ENCODE measurements at places on chromosomes 4 and X. TPM values are rescaled to one million over a fixed set of nuclear protein-coding genes. Genes with fewer than 3 reads are reported as not detected.

Gene CHRNA9
- polyA plus RNA-seq: not detected

Gene SRPK3
- polyA plus RNA-seq: 1.1 TPM

Gene VEGFD
- polyA plus RNA-seq: 2.6 TPM

Gene PNMA6F
- not detected for polyA plus RNA-seq

Gene SYTL5
- 0.18 TPM for polyA plus RNA-seq

Gene SSX4
- polyA plus RNA-seq: not detected

Gene MAGEA6
- not detected for polyA plus RNA-seq

Gene GAGE12E
- polyA plus RNA-seq: not detected

Gene ARFIP1
- polyA plus RNA-seq: 16.5 TPM

Gene POU4F2
- not detected for polyA plus RNA-seq

Gene HSD17B13
- polyA plus RNA-seq: 0.05 TPM

Gene PDK3
- polyA plus RNA-seq: 15.4 TPM

Gene MUC7
- not detected for polyA plus RNA-seq
